ENCODE measurements at places on chromosomes 7 and 10. TPM values are rescaled to one million over a fixed set of nuclear protein-coding genes. Genes with fewer than 3 reads are reported as not detected.

GRCh38 chr7:112134039-112134438 is 72.2 kb downstream of the DOCK4 start:
- no peaks in the 10 kb centered on the region for H3K36me3 ChIP-seq
- H3K4me3 ChIP-seq: no peak overlapping the region
- no peak overlapping the region for H3K27ac ChIP-seq
- no peak for DNase-seq
- no peaks in the 10 kb centered on the region for H3K4me1 ChIP-seq
- H3K27me3 ChIP-seq: no peaks in the 10 kb centered on the region

Gene C10orf62
- total RNA-seq: not detected

Gene KIN
- 4.0 TPM for total RNA-seq

DNA sequence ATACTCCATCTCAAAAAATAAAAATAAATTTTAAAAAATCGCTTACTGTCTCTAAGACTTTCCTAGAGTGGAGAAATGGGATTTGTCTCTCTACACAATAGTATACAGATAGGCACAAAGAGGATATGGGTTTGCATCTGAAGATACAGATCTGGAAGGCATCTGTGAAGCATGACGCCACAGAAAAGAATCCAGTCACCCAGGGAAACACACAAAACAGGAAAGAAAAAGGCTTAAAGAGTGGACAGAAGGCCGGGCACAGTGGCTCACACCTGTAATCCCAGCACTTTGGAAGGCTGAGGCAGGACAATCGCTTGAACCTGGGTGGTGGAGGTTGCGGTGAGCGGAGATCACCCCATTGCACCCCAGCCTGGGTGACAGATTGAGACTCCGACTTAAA is 61.3 kb downstream of the SKIDA1 start:
- no peak overlapping the region for H3K27ac ChIP-seq
- H3K4me3 ChIP-seq: no peak overlapping the region
- DNase-seq: no peak
- H3K4me1 ChIP-seq: no peaks in the 10 kb centered on the region
- no peaks in the 10 kb centered on the region for H3K27me3 ChIP-seq

Gene GLI3
- total RNA-seq: 0.07 TPM

DNA sequence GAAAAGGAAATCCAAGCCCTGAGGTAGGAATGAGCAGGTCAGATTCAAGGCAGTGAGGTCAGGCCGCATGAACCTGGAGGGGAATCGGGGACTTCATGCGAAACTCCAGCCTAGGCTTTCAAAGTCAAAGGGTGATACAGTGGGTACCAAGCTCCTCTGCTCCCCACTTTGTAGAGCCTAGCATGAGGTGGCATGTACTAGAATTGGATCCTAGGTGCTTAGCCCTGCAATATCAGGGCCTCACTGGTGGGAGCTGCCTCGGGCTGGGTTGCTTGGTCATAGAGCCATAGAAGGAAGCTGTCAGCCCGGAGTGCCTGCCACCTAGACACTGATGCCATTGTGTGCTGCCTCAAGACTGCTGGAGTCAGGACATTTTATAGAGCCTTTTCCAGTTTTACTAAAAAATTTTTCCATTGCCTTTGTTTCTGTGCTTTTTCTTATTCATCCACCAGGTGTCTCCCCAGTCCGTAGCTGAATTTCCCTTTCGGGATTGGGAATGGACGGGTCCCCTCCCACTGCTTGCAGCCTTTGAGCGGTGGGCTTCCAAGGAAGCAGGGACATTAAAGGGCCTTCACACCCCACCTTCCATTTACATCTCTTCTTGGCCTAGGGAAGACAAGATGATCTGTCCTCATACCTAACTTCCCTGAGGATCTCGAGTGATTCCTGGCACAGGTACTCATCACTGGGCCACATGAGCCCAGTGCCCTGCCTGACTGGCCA is 5.5 kb upstream of the LZTS2 start:
- H3K4me1 ChIP-seq: peaks cover 28% of the 10 kb centered on the region
- no peak overlapping the region for H3K4me3 ChIP-seq
- peak; percentile 55 for DNase-seq
- no peaks in the 10 kb centered on the region for H3K27me3 ChIP-seq
- peaks cover 21% of the 10 kb centered on the region for H3K36me3 ChIP-seq

DNA sequence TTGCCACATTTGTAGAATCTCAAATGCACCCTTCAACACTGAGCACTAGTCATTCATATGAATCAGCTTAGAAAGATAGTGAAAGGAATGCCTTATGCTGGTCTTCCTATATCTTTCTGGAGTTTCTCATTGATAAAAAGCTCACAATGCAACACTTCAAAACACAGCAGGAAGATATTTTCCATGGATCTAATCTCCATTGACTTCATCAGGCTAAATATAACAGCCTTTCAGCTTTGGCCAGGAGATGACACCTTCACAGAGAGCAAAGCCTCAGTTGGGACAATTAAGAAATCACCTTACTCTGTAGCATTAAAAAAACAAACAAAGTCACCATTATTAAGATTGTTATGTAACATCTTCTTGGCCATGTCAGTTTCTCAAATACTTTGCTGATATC is 6.7 kb downstream of the NRP1 start:
- H3K4me1 ChIP-seq: no peaks in the 10 kb centered on the region
- H3K36me3 ChIP-seq: no peaks in the 10 kb centered on the region
- DNase-seq: no peak
- H3K27ac ChIP-seq: no peak overlapping the region
- no peaks in the 10 kb centered on the region for H3K27me3 ChIP-seq

GRCh38 chr10:1903982-1904381 is 166.7 kb upstream of the ADARB2 start:
- H3K36me3 ChIP-seq: no peaks in the 10 kb centered on the region
- H3K4me1 ChIP-seq: no peaks in the 10 kb centered on the region
- H3K27ac ChIP-seq: no peak overlapping the region
- H3K27me3 ChIP-seq: no peaks in the 10 kb centered on the region
- no peak overlapping the region for H3K4me3 ChIP-seq

- H3K27ac ChIP-seq: no peak overlapping the region
- H3K36me3 ChIP-seq: no peaks in the 10 kb centered on the region
- H3K4me3 ChIP-seq: peak overlapping the region; percentile 8
Measured at GRCh38 chr10:3935141-3935540, 150.1 kb upstream of the KLF6 start.

Gene TMEM130
- not detected for total RNA-seq

DNA sequence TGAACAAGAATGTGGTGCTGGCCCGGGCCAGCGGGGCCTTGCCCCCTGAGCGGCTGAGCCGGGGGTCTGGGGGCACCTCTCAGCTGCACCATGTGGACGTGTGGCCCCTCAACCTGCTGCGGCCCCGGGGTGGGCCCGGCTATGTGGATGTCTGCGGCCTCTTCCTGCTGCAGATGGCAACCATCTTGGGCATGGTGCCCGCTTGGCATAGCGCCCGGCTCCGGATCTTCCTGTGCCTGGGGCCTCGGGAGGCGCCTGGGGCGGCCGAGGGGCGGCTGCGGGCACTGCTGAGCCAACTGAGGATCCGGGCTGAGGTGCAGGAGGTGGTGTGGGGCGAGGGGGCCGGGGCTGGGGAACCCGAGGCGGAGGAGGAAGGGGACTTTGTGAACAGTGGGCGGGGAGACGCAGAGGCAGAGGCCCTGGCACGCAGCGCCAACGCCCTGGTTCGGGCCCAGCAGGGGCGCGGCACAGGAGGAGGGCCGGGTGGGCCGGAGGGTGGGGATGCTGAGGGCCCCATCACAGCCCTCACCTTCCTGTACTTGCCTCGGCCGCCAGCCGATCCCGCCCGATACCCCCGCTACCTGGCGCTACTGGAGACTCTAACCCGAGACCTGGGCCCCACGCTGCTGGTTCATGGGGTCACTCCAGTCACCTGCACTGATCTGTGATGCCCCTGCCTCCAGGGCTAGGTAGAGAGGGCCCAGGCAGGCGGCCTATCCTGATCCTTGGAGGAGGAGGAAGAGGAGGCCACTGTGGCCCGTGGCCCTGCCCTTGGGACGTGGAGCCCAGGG is 1.1 kb upstream of the TRIP6 start:
- H3K4me1 ChIP-seq: peaks cover 20% of the 10 kb centered on the region
- H3K36me3 ChIP-seq: no peaks in the 10 kb centered on the region

DNA sequence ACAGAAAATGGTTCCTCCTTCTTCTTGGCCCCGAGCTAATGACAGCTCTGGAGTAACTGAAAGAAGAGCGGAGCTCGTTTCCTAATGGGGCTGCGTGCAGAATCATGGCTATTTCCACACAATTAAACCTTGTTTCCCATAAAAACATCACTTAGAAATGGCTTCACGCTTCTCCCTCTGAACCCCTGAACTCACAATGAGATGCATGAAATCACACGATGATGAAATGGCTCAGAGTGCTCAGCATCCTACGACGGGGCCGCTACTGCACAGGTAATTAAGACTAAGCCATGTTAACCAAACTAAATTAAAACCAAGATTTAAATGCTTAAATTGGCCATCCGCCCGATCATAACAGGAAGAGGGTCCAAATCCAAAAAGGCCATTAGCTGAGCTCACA is 80.0 kb upstream of the DNAAF5 start:
- DNase-seq: no peak
- H3K4me1 ChIP-seq: no peaks in the 10 kb centered on the region
- H3K36me3 ChIP-seq: 0 out of 2 replicates have a peak, but pooled peaks cover 2% of the 10 kb centered on the region
- H3K4me3 ChIP-seq: no peak overlapping the region

Measured in Karpas-422 (cell line).